Renal cortex interstitium (tissue), 15 donors: ENCODE measurements at places on chromosomes 1 and 21.

DNA sequence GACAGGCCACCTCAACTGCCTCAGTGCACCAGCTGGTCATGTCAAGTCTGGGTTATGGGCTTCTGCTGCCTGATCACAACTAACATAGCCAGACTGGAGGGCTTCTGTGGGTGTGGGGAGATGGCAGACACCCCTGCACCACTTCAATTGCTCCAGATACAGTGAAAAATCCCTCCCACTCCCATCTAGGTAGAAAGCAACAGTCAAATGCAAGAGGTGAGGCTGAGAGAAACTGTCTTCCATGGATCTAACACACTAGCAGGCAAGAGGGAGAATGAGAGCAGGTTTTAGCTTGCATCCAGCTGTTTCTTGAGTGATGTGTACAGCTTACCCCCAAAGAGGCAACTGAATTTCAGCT lies 10.8 kb downstream of the KCNA2 start:
- DNase-seq, result no peak

GRCh38 chr1:98277118-98277517 lies 356.3 kb upstream of the DPYD start:
- no peak for DNase-seq

- DNase-seq, result no peak
Measured at GRCh38 chr1:27400963-27401341, 8.5 kb downstream of the GPR3 start.

GRCh38 chr1:10658396-10659066 lies 137.9 kb downstream of the CASZ1 start:
- no peak for DNase-seq

GRCh38 chr1:15236321-15236721 lies 10.7 kb upstream of the FHAD1 start:
- no peak for DNase-seq

GRCh38 chr1:24173638-24174575 lies 13.2 kb downstream of the IFNLR1 start:
- DNase-seq, result no peak

DNA sequence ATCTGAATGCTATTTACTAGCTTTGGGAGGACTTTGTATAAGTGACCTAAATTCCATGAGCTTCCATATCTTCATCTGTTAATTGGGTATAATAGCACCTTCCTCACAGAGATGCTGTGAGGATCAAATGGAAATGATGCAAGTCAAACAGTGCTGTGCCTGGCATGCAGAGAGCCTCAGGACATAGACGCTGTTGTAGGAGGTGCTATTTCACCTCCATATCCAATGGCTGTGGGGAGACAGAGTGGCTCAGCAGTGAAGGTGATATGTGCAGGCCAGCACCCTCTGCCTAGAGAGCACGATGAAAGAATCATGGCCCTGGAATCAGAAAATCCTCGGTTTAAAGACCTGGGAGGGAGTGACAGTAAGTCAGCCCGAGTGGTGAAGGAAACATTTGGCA lies 16.0 kb upstream of the C1orf21 start:
- no peak for DNase-seq

GRCh38 chr1:54477153-54477561 lies 70.9 kb upstream of the ACOT11 start:
- DNase-seq, result no peak

DNA sequence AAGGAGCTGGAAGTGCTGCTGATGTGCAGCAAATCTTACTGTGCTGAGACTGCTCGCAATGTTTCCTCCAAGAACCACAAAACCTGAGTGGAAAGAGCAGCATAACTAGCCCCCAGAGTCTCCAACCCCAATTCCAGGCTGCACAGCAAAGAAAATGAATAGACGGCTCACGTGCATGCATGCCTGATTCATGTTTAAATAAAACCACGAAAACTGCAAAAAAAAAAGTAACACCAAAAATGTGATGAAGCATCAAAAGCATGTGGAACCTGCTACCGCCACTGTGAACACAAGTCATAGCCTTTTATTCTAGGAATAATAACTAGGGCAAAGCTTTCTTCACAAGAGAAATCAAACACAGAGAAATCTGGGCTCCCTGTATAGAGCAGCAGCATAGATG lies 9.6 kb upstream of the TRNP1 start:
- no peak for DNase-seq

DNA sequence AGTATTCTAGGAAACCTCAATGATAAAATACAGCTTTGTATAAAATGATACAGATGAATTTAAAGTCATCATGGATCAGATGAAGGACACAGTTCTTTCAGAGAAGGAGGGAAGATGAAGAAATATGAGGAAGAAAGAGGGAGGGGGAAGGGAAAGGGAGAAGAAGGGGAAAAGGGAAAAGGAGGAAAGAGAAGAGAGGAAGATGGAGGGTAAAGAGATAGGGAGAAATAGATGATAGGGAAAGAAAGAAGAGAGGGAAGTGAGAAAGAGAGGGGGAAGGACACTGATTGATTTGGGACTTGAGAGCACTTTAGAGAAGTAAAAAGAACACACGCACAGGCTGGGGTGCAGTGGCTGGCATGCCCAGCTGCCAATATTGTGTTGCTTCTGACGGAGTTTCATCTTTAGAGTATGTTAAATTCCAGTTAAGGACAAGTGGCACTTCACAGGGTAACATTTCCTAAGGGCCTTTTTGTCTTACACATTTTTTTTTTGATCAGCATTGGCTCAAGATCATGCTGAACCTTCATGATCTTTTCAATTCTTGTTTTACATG lies 235.9 kb upstream of the DMRTA2 start:
- no peak for DNase-seq

GRCh38 chr1:189463166-189463565 lies 1014.5 kb downstream of the BRINP3 start:
- no peak for DNase-seq

GRCh38 chr1:223405507-223405906 lies 12.3 kb downstream of the CCDC185 start:
- DNase-seq, result no peak

DNA sequence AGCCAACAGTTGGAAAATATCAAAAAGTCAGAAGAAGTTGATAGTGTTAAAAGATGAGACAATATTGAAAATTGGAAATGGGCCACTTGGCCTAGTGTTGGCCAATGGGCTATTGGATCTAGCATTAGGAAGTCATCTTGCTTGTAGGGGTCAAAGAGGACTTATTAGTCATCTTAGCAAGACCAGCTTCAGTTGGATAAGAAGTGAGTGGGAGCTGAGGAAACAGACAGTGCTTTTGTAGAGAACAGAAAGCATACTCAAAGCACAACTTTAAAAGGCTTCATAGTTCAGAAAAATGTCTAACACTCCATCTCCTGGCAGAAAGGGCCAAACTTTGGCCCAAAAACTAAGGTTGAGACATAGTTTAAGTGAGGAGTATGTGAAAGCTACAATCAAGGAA lies 139.9 kb upstream of the PKN2 start:
- no peak for DNase-seq

DNA sequence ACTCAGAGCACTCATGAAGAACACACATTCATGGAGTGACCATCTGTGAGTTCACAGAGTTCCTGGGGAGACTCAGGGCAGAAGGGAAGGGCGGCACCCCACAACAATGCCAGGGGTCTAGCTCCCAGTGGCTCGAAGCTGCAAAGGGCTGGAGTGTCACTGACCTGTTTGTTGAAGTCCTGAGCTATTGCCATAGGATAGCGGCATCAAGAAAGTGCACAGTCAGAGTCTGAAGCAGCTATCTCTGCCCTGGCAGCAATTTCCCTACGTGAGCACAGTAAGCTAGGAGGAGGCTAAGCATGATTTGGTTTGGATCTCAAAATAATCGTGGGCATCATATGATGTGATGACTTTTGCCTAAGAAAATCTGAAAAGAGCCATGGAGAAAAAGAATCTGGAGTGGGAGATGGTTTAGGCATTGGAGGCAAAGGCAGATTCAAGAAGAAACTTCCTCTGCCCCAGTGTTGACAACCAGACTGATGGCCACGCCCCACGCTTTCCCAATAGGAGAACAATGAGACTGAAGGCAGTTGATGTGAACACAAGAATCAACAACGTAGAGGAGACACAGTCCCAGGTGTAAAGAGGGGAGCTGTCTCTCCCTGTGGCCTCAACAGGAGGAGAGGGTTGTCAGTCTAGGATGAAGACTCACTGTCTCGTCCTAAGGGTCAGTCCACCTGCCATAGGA lies 100.0 kb upstream of the SLC25A33 start:
- DNase-seq, result no peak

GRCh38 chr1:156366378-156367166 lies 2.4 kb upstream of the RHBG start:
- DNase-seq, result no peak

- DNase-seq, result no peak
Measured at GRCh38 chr1:167618366-167618765, 11.7 kb upstream of the RCSD1 start.

DNA sequence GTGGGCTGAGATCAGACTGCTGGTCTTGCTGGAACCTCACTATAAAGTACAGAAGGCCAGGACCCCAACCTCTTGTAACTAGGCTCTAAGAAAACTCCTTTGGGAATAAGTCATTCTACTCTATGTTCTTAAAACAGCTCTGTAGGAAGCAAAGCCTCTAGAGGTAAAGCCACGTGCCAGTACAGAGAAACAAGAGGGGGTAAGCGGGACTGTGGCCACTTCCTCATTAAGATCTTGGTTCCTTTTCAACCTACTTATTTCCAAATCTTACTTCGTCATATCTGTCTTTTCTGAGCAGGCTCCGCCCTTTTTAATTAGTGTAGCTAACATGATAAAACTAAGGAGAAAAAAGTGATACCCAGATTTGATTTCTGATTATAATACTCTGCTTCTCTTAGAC lies 3.8 kb downstream of the NCSTN start:
- no peak for DNase-seq
